ENCODE measurements at places on chromosomes 13 and 19.

GRCh38 chr19:13037161-13037560 lies 41.9 kb downstream of the NFIX start:
- no peak overlapping the region for H3K27ac ChIP-seq
- no peaks in the 10 kb centered on the region for H3K27me3 ChIP-seq
- no peak overlapping the region for H3K4me3 ChIP-seq
- no peaks in the 10 kb centered on the region for H3K4me1 ChIP-seq
- no peaks in the 10 kb centered on the region for H3K36me3 ChIP-seq

DNA sequence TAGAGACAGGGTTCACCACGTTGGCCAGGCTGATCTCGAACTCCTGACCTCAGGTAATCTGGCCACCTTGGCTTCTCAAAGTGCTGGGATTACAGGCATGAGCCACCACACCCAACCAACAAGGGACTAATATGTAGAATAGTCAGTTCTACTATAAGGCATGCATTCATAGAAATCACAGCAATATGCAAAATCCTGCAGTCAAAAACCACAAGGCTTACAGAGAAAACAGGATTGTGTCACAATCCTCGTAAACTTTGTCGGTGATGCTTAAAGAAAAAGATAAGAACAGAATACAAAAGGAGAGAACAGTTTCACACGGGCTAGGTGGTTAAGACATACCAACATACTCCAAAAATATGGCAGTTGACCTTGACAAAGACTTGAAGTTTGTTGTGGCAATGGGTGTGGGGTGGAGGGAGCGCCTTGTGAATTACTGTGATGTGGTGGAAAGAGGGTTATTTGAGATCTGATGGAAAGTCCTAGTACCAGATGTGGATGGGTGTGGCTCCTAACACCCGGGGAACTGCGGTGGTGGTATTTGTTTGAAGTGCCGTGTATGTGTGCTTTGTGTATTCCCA lies 12.4 kb downstream of the NOSIP start:
- no peak overlapping the region for H3K27ac ChIP-seq
- H3K4me1 ChIP-seq = peaks cover 4% of the 10 kb centered on the region
- no peak for DNase-seq
- no peak overlapping the region for H3K4me3 ChIP-seq

- peaks cover 8% of the 10 kb centered on the region for H3K36me3 ChIP-seq
- DNase-seq = no peak
- no peak overlapping the region for H3K4me3 ChIP-seq
- H3K27me3 ChIP-seq = no peaks in the 10 kb centered on the region
- H3K4me1 ChIP-seq = no peaks in the 10 kb centered on the region
Measured at GRCh38 chr19:53165691-53166091, 6.8 kb upstream of the ZNF347 start.

- H3K27ac ChIP-seq = no peak overlapping the region
- H3K4me3 ChIP-seq = no peak overlapping the region
- H3K4me1 ChIP-seq = no peaks in the 10 kb centered on the region
- peaks cover 14% of the 10 kb centered on the region for H3K27me3 ChIP-seq
- DNase-seq = no peak
Measured at GRCh38 chr13:28337166-28338005, 157.5 kb downstream of the FLT1 start.

- peaks cover 51% of the 10 kb centered on the region for H3K36me3 ChIP-seq
- no peak overlapping the region for H3K27ac ChIP-seq
- H3K4me3 ChIP-seq = no peak overlapping the region
Measured at GRCh38 chr19:2814426-2814825, 5.2 kb upstream of the ZNF554 start.

- H3K27ac ChIP-seq = peak overlapping the region; percentile 69
- DNase-seq = peak; percentile 52
- H3K4me3 ChIP-seq = peak overlapping the region; percentile 71
- no peaks in the 10 kb centered on the region for H3K27me3 ChIP-seq
- H3K36me3 ChIP-seq = no peaks in the 10 kb centered on the region
Measured at GRCh38 chr13:20525144-20525600, 485 bp downstream of the CRYL1 start.

- H3K4me1 ChIP-seq = no peaks in the 10 kb centered on the region
- H3K27ac ChIP-seq = no peak overlapping the region
- H3K36me3 ChIP-seq = no peaks in the 10 kb centered on the region
- no peak for DNase-seq
- no peak overlapping the region for H3K4me3 ChIP-seq
Measured at GRCh38 chr19:2255112-2255845, 938 bp downstream of the JSRP1 start.
